ENCODE measurements at places on chromosomes 6 and 20.

GRCh38 chr6:43089874-43090558, 13.9 kb downstream of the PTK7 start:
- DNase-seq, result no peak

DNA sequence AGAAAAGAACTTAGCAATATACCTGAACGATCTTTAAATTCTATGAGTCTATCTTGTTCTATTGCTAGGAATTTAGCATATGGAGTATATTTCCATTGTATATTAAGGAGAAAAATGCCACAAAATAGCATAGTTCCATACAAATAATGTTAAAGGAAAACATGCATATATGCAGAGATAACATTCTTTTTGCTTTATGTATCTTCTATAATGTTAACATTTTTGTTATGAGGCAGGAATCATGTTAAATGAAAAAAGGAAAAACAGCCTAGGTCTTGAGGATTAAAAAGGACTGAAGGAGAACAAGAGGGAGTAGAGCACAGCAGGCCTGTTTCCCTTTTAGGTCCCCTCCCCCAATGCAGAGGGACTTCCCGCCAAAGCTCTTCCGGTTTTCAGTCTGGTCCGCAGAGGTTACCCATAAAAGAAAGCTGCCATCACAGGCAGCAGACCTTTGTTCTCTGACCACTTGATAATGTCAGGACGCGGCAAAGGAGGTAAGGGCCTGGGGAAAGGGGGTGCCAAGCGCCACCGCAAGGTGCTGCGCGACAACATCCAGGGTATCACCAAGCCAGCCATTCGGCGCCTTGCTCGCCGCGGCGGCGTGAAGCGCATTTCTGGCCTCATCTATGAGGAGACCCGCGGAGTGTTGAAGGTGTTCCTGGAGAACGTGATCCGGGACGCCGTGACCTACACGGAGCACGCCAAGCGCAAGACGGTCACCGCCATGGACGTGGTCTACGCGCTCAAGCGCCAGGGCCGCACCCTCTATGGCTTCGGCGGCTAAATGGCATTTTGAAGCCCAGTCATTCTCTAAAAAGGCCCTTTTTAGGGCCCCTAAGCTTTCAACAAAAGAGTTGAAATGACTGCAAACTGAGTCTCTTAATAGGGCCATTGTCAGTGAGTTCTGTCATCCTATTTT, 108.4 kb upstream of the PRSS16 start:
- DNase-seq, result no peak

GRCh38 chr6:164928728-164929407, 380.5 kb downstream of the C6orf118 start:
- DNase-seq, result no peak

DNA sequence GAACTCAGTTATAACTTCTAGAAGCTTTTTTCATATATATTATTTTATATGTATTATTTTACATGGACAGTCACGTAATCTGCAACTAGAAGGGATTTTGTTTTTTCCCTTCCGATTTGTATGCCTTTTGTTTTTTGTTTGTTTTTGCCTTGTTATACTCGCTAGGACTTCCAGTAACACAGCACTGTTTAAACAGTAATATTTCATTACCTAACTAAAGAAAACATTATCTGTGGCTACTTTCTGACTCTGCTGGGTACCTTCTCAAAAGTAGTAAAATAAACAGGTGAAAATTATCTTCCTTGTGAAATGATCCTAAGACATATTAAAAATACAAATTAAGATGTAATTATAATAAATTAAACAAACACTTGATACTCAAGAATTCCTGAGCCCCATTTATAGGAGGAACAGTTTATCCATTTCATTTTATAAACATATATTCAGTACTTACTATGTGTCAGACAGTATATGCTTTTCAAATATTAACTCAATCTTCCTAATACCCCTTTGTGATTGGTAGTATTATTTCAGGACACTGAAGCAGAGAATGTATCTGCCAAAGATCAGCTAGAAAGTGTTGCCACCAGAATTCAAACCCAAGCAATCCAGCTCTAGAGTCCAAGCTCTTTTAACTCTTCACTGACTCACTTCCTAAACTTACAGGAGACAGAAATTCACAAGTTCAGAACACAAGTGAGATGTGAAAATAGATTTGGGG, 65.3 kb downstream of the MAP3K5 start:
- no peak for DNase-seq

GRCh38 chr6:139522511-139523220, 148.2 kb upstream of the CITED2 start:
- no peak for DNase-seq

DNA sequence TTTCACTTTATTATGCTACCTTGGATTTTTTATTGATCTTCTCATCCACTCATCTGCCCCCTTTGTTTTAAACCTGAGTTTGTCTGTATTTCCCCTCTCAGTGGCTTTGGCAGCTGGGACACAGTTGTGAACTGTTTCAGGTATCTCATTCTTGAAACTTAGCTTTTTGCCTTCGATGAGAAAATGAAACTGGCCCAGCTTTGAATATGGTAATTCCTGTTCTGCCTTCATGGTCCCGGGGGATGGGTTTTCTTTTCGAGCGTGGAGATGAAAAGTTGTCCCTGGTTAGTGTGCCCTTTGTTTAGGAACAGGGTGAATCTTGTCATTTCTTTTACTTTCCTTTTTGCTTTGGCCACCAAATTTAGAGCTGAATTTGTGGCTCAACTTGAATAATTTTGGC, 25.6 kb downstream of the DHX35 start:
- no peak for DNase-seq

DNA sequence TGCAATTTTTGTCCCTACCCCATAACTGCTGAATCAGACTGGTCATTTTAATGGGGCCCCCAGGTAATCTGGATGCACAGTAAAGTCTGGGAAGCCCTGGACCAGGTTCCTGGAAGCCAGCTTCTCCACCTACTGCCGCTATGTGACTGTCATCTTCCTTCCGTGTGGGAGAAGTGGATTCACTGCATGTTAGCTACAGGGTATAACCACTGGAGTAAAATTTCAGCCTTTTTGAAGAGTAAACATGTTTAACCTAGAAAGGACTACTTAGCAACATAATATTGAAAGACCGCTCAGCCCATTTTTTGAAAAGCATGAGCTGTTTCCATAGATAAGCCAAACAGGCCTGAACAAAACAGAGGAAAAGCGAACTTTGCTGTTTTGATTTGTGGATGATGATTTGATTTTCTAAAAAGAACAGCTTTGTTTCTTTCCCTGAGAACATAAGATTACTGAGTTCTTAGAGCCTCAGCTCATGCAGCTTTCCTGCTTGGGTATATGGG, 208.1 kb downstream of the PLCB4 start:
- DNase-seq, result no peak

GRCh38 chr6:132548746-132549463, 3.6 kb upstream of the TAAR8 start:
- DNase-seq, result no peak

DNA sequence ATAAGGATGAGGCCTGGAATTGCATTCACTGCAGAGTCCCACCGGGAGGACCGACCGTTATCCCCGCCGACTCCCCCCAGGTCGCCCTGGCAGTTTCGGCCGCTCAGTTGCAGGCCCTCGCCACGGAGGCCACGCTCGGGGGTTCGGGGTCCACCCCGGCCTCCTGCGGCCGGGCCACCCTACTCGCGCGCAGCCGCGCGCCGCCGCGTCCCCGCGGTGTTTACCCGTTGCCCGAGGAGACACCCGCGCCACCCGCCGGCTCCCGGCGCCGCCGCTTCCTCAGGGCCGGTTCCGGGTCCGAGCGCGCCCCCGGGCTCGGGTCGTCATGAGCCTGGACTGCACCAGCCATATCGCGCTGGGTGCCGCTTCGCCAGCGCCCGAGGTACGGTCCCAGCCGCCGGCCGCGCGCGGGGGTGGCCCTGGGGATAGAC, at the start of gene CCDC170:
Gene CCDC170, plus strand, starts transcription at position 214 of the 431 bp plus-strand sequence. Its CDS starts 112 bp downstream, at position 326.
- DNase-seq, result no peak

DNA sequence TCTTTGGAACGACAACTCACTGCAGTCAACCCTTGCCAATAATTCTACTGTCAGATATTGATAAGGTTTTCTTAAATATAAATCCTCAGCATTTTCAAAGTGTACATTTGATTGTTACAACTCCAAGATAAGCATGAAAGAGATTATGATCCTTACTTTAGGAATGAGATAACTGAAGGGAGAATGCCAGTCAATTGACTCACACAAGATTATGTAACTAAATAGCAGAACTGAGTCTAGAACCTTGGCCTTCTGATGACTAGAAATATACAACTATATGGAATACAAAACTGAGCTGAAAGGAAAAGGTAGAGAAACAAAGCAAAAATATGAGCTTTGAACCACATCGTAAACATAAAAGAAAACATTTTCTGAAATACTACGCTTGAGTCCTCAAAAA, 26.9 kb upstream of the STXBP5 start:
- no peak for DNase-seq

- DNase-seq, result no peak
Measured at GRCh38 chr20:48970681-48971365, 49.3 kb downstream of the ARFGEF2 start.

GRCh38 chr6:111823831-111824607, 49.2 kb downstream of the FYN start:
- no peak for DNase-seq

GRCh38 chr20:44609006-44609515, 26.7 kb downstream of the PKIG start:
- no peak for DNase-seq

- no peak for DNase-seq
Measured at GRCh38 chr6:91328241-91328640, 741.4 kb upstream of the MAP3K7 start.

- no peak for DNase-seq
Measured at GRCh38 chr20:33433465-33434234, 9.9 kb downstream of the SNTA1 start.

- DNase-seq, result no peak
Measured at GRCh38 chr20:3670511-3670910, 7.3 kb upstream of the GFRA4 start.

GRCh38 chr20:37574199-37574890, 46.7 kb upstream of the BLCAP start:
- DNase-seq, result no peak

DNA sequence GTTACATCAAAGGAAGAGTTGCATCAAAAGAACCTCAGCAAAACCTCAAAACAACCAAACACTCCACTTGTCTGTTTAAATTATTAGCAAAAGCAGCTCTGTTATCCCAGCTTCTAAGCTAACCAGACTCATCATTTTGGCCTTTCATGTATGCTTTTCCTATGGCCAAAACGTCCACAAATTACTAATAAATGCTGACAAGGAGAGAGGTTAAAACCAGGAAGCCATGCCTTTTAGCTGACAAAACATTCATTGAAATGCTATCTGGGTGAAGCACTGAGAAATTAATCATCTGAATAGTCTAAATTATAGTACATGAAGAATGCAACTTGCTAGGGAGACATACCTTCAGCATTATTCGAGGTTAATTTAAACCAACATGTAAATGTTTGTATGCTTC, 80.6 kb downstream of the LAMA2 start:
- DNase-seq, result no peak

GRCh38 chr6:157741948-157742556, 81.0 kb upstream of the SNX9 start:
- DNase-seq, result no peak

DNA sequence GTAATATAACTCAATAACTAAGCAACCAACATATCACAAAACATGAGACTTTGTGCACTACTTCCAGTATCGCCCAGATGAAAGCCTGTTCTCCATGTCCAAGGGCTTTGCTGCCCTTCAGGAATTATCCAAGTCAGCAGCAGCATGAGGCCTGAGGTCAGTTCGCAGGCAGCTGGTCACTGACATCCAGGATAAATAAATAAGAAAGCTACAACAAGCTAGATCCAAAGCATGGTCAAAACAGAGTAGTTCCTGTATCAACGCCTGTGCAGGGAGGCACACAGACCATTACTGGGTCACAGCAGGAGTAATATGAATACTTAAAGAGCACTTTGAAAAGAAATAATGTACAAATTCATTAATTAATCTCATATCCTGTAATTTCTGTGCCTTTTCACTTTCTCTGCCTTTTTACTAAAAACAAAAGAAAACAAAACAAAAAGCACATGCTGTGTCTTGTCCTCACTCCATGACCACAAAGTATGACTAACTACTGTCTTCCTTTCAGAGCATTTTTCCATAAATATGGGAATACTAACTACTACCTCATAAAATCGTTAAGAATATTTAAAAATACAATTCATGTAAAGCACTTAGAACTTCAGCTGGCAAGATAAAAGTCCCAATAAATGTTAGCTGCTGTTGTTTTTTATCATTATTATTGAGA, 374.9 kb upstream of the IRAK1BP1 start:
- DNase-seq, result no peak

All from stimulated activated CD8-positive, alpha-beta memory T cell treated with anti-CD3 and anti-CD28 coated beads, Interleukin-4, amount 100 ng/mL, for 1 hour (primary cell).